ENCODE measurements at places on chromosomes 4 and X.
A peak's percentile ranks its signal among the peaks of the same experiment; 100 is the strongest.

GRCh38 chr4:173525118-173526011 is 4.7 kb downstream of the HAND2 start:
- no peak for DNase-seq

GRCh38 chrX:129744861-129745321 is 6.1 kb downstream of the XPNPEP2 start:
- DNase-seq = no peak

DNA sequence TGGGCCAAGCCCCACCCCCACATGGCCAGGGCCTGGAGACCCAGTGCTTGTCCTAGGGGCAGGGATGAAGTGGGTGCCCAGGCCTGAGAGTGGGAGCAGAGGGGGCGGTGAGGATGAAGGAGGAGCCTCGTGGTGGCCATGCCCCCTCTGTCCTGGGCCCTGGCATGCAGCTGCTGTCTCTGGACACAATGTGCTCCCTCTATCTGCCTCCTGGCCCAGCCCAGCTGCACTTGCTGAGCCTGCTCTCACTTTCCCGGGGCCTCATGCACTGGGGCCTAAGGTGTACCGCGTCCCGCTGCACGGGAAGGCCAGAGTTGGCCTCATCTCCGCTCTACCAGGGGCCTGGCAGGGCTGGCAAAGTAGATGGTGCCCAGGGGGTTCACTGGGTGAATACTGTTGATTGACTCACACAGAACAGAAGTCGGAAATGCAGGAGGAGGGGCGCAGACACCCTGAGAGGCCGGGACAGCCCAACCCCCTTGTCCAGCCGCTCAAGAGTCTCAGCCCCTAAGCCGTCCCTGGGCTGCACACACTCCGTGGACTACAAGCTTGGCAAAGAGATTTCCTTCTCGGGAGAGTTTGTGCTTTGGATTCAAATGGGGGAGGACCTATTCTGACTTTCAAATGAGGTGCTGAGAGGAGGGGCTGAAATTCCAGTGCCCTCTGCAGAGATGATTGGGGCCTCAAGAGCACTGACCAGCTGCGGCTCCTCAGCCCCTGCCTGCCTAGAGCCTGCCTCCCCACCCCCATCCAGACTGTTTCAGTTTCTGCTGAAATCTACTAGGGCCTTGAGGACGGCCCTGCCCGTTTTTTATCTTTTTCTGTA is 112.4 kb downstream of the PSAPL1 start:
- DNase-seq = no peak

DNA sequence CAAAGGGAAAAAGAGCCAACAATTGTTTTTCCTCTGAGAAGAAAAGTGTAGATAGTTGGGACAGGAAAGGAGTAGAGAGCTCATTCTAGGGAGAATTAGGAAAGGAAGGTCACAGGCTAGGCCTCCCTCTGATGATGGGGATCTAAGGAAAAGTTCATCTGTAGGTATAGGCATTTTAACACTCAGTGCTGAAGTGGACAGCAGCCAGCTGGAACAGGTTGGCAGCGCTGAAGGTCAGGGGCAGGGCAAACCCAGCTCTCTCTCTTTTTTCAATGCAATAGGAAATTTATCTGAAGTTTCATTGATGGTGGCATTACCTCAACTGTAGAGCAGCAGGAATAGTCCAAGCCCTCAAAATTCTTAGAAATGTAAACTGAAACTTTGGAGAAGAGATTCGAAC is 98.5 kb upstream of the ETNPPL start:
- no peak for DNase-seq

DNA sequence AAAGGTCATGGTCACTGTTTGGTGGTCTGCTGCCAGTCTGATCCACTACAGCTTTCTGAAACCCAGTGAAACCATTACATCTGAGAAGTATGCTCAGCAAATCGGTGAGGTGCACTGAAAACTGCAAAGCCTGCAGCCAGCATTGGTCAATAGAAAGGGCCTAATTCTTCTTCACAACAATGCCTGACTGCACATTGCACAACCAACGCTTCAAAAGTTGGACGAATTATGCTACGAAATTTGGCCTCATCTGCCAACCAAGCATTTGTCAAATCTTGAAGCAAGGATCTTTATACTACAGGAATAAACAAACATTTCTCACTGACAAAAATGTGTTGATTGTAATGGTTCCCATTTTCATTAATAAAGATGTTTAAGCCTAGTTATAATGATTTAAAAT is 90.4 kb downstream of the EIF4E start:
- no peak for DNase-seq

- no peak for DNase-seq
Measured at GRCh38 chr4:93731456-93731855, 97.1 kb upstream of the ATOH1 start.

GRCh38 chr4:13626492-13627177 is 890 bp downstream of the BOD1L1 start:
- no peak for DNase-seq

DNA sequence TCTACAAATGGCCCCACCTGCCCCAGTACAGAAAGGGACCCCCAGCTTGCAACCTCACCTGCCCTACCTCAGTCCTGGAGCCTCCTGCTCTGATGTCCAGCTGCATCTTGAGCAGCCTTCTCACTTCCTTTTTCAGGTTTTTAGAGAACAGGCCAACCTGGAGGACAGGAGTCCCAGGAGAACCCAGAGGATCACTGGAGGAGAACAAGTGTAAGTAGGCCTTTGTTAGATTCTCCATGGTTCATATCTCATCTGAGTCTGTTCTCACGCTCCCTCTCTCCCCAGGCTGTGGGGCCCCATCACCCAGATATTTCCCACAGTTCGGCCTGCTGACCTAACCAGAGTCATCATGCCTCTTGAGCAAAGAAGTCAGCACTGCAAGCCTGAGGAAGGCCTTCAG is 3.6 kb downstream of the MAGEA11 start:
- DNase-seq = no peak

DNA sequence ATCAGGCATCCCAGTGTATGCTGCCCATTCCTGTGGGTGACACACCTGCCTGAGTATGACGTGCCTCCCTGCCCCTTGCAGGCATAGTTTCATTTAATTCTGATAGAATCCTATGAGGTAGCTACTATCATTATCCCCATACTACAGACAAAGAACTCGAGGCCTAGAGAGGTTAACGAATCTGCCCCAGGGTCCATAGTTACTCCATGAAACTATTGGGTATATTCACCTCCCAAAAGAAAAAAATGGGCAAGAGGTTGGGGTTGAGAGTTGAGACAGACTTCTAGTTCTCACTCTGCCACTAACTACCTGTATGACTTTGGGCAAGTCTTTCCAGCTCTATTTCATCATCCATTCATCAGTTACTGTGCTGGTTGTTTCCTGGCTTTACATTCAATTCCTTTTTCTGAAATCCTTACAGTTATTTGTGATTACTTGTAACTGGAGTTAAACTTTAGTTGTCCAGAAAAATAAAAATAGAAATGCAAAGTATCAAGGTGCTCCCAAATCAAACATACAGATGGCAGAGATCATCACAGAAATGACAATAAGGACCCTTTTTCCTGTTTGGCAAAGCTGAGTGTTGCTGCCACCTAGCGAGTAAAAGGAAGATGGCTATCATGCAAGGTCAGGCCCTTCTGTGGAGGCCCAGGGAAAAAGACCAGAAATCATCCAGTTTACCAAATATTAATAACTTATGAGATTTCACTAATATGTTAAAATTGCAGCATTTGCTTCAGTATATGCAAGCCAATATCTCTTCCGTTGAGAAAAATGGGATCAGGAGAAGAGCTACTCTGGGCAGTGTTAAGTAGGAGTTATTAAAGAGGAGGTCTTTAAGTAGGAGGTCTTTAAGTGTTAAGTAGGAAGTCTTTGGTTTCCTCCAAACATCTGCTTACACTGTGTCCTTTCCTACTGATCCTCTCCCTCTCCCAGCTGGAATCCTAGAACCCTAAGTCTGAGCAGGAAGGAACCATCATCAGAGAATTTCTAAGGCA is 17.1 kb upstream of the MAP7D3 start:
- peak; percentile 14 for DNase-seq

DNA sequence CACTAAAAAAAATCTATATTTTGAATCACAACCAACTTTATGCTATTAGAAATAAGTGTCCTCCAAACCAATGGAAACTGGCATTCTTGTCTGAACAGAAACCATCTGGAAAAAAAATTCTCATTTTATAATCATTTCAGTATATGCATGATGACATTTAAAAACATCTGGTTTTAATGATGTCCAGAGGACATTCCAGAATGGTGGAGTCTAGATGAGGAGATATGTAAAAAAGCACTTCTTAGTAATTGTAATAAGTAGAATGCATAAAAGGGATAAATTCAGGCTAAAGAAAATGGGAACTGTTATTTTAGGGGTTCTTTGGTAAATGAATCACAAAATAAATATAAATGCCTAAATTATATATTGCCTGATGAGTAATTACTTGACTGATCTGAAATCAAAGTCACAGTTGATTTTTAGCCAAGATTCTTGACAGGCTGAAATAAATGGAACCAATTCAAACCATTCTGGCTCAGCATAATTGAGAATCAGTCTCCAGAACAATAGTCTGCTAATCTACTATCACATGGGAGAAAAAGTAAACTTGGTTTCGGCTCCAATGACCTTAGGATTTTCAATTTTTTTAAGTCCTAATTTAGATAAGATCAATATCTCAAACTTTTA is 636.6 kb downstream of the FAT4 start:
- DNase-seq = no peak

DNA sequence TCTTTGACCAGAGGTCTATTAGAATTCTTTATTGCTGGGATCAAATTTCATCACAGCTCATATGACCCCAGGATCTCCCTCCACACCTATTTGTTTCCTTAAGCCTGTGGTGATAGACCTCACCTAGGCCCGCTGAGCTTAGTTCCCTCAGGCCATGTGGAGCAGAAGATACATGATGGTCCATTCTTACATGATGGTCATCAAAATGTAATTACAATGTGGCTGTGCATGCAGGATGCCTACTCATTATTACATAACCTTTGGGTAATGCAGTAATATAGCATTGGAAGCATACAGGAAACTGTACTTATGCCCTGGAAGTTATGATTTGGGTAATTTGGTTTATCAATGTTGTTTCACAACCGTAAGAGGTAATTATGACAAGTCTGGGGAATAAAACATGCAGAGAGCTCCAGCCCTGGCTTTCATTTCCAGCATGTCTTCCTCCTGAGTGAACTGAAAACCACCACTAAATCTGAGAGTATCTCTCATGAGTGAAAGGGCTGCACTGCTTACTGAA is 67.0 kb upstream of the AGA start:
- DNase-seq = no peak

DNA sequence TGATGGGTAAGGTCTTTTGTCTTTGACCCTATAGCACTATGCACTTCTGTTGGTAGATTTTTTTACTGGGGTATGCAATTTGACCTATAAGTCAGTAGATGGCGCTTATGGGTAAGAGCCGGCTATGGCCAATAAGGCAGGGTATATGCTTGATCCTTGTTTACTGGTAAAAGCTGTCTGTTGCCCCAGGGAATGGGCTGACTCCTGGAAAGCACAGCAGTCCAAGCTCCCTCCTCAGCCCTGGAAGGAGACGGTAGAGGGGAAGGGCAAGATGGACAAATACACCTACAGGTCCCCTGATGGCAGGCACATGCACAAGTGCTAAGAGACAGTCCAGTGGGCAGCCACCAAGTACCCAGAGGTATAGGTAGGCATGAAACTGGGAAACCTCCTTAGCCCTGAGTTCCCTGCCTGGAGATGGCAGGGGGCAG is 63.7 kb downstream of the ADAMTS3 start:
- DNase-seq = no peak

DNA sequence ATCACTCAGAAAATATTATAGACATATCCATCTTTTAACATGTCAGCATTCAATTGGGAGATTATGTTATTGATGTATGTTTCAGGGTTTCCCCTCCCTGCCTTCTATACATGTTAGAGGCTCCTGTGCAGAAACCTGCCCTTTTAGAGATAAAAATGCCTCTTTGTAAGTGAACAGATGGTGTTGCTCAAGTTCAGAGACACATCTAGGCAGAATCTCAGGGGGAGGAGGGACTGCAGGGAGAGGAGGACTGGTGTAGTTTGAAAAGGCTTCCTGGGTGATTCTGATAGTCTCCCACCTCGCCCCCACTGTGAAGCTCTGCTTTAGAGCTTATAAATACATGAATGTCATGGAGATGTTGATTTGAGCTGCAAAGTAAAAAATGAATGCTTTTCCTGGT is 12.0 kb upstream of the UNC5C start:
- DNase-seq = no peak

GRCh38 chrX:64334467-64334866 is 60.8 kb downstream of the MTMR8 start:
- DNase-seq = no peak

- no peak for DNase-seq
Measured at GRCh38 chr4:27218013-27218412, 357.4 kb downstream of the STIM2 start.

- no peak for DNase-seq
Measured at GRCh38 chr4:76822303-76822702, 75.6 kb downstream of the SOWAHB start.

- DNase-seq = no peak
Measured at GRCh38 chrX:70398899-70399298, 24.2 kb upstream of the GDPD2 start.

- DNase-seq = no peak
Measured at GRCh38 chrX:82087699-82088098, 885.8 kb downstream of the SH3BGRL start.

DNA sequence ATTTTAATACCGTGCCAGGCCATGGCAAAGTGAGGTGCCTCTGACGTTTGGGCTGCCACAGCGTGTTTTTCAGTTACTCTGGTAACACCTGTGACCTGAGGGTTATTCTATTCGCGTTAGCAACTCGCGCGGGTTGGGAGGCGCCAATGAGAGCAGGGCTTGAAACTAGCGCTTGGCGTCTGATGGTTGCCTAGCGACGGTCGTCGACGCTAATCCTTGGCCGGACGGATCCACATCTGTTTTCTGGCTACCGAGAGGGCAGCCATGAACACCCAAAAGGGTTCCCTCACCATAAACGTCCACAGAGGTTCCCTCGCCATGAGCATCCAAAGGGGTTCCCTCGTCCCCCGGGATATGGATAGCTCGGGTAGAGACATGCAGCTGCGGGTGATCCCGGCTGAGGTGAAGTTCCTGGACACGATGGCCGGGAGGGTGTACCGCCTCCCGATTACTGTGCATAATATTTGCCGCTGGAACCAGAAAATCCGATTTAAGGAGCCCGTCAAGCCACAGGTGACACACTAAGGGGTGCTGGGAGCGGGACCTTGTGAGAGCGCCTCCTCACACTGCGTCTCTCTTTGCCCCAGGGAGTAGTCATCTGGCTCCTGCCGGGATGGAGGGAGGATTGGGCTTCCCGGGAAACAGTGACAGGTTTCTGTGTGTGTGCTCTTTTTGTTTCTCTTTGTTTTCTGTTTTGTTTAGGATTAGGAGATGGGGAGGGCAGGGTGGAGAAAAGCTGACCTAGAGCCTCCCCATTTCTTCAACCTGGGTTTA is at the start of gene CFAP47:
TSS of gene CFAP47 (plus strand) at position 199 of the 774 bp plus-strand sequence. CDS start at position 265, 66 bp downstream.
- no peak for DNase-seq

DNA sequence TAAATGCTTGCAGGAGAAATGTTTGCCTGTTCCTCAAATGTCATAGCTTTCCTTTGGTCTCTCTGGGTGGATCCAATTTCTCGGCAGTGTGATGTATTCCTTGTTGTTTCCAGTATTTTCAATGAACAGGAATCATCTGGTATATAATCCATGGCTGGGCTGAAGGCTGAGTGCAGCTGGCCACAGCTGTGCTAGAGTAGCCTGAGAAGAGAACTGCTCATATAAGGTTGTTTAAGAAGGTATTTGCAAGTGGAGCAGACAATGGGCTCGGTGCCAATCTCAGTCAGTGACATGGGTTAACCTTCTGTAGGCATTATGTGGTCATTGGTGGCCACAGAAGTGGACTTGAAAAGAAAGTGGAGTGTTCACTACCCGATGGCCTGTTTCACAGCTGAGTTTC is 390.3 kb downstream of the SPRY1 start:
- no peak for DNase-seq
